ENCODE measurements at places on chromosomes 1 and 21.
A peak's percentile ranks its signal among the peaks of the same experiment; 100 is the strongest.

GRCh38 chr1:29237852-29238619 lies 1.7 kb downstream of the PTPRU start:
- no peak for DNase-seq

DNA sequence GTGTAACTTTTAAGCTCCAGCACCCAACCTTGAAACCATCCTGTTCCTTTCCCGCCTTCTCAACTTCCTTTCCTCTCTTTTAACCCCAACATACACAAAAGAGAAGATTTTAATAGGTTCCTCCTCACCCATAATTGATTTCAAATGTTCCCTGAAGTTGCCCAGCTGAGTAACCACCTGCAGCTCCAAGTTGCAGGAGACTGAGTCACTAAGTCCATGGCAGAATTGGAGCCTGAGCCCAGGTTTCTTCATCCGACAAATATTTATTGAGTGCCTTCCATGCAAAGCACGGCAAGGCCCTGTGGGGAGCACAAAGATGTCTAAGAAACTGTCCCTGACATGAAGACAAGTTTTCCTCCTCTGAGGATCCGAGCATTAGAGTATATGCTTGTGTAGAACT lies 97.7 kb downstream of the PAPPA2 start:
- DNase-seq = no peak

DNA sequence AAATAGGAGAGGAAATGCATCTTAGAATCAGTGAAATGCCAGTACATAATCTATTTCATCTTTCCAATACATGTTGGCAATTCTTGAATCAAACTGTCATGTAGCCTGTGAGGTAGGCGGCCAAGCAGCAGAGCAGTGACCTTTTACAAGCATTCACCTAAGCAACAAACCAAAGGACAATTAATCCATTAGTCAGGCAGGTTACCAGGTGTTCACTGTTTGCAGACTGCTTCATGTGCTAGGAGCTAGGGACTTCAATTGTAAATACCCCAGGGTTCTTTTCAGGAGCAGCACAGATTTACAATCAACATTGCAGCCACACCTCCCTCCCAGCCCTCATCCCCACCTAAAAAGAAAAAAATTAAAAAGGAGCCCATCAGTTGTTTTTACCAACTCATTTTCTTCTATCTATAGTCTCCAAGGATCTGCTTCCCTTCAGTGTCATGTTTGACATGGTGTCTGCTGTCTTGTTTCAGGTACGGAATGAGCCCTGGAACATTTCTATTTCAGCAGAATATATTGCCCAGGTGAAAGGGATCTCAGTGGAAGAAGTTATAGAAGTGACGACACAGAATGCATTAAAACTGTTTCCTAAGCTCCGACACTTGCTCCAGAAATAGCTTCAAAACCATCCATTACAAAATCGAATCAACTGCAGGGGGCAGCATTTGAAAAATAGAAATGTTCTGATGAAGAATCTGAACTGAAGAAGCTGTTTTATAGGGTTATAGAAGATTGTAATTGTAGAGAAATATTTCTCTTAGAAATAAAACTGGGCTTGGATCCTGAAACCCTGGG lies 23.0 kb downstream of the TATDN3 start:
- DNase-seq = peak; percentile 41

DNA sequence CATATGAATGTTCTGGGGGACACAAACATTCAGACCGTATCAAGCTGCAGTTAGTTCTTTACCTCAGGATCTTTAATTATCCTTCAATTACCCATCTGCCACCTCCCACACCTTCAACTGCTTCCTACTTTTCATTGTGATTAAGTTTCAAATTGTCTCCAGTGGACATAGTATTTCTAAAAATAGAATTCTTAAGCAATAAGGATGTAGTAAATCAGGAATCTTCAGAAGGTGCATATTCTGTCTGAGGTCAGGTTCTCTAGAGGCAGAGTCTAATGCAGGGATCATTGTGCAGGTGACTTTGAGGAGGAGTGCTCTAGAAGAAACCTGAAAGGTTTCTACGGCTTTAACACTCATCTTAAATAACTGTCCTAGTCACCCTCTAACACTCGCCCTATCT lies 102.6 kb upstream of the PPP2R5A start:
- no peak for DNase-seq

GRCh38 chr1:84541679-84542078 lies 32.6 kb downstream of the CTBS start:
- DNase-seq = no peak

DNA sequence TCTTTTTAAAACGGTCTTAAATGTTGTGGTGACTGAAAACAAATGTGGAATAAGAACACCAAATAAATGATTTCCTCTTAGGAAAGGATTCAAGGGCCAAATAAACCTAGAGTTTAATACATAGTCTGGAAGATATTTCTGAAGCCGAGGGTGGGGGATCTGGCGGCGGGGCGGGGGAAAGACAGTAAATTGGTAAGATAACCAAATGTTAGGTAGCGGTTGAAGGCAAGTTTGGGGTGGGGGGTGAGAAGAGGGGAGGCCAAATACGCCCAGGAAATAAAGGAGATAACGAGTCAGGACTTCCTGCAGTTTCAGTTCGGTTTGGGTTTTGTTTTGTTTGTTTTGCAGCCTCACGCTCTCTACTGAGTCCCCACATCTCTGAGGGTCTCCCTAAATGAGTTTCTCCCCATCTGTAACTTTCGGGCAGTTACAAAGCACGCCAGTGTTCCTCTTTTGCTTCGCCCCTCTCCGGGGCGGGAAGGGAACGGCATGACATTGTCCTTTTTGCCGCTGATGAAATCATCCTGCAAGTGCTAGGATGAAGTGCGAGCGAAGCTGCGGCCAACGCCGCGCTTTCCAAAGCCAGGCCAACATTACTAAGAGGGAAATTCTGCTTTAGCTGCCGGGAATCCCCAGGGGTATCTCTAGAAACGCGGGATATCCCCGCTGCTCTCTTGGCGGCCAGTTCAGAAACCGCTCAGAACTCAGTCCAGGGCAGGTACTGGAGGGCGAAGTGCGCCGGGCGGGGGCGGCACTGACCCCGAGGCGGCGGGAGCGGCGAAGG lies 844 bp downstream of the NIBAN1 start:
- DNase-seq = peak; percentile 16

DNA sequence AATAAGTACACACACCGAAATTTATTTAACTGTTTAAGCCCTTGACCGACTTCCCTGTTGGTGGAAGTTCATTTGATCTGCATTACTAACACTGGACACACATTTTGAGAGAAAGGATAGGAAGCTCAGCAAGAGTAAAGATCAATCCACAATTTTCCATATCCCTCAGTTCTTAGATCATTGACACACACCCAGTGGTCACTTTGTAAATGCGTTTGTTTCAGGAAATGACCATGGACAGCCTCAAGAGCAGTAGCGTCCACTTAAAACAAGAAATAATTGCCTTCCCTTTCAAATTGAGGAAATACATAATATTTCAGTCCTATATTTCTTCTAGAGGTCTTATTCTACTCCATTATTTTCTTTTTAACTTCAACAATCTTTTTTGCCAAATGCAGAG lies 511.5 kb upstream of the PTBP2 start:
- no peak for DNase-seq

DNA sequence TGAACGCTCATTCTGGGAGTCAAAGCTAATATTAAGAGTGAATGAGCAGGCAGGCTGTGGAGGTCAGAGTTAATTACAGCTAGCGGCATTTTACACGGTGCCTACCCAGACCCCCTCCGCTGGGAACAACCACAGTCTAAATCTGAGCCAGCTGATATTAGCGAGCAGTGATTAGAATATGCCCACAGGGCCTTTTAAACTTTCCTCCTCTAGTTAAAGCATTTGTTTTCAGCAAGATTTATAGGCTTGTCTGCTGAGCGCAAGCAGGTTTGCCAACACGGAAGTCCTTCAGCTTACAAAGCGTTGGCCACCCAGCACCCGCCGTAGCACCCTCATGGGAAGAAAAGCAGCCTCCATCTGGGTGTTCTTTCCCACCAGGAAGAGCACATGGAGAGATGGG lies 72.1 kb downstream of the LMX1A start:
- no peak for DNase-seq

DNA sequence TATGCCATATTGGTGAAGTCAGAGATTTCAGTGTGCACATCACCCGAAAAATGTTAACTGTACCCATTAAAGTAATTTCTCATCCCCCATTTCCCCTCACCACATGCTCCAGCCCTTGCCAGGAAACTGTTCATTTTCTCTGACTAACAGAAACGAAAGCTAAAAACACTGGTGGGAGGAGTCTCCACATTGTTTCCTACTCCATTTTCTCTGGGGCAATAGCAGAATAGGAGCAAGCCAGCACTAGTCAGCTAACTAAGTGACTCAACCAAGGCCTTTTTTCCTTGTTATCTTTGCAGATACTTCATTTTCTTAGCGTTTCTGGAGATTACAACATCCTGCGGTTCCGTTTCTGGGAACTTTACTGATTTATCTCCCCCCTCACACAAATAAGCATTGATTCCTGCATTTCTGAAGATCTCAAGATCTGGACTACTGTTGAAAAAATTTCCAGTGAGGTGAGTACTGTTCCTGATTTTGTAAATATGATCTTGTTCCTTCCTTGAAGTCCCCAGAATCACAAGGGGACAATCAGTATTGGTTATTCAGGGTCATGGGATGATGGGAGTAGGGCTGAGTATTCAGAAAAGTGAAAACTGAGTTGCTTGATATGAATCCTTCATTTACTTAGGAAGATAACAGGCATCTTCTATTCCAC lies at the start of gene IFI16:
IFI16 (plus strand) TSS at position 204 of the 658 bp plus-strand sequence. CDS start 4,774 bp downstream, outside the sequence.
- peak; percentile 5 for DNase-seq

- DNase-seq = no peak
Observed at GRCh38 chr1:79323239-79324025, 316.9 kb upstream of the ADGRL4 start.

DNA sequence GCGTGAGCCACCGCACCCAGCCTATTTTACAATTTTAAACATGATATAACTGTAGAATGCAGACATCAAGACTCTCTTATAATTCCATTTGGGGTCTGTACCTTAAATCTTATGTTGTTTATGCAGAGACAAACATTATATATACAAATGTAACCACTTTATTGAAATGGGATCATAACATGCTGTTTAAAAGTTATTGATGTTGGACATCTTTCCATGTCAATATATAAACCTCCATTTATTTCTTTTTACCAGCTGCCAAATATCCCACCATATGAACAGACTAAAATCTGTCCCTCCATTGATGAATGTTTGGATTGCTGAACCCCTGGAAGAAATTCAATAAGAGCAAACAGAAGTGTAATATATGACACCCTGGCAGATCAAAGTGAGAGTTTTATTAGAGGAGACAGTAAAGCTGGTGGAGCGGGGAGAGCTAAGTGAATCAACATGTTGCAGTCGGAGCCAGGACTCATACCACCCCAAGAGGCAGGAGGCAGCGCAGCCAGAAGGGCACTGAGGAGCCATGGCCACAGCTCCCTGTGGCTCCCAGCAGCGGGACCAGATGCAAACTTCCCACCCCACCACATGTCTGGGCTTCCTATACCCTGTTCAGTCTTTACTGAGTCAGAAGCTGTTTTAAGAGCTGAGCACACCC lies 4.7 kb upstream of the PCSK9 start:
- DNase-seq = no peak

DNA sequence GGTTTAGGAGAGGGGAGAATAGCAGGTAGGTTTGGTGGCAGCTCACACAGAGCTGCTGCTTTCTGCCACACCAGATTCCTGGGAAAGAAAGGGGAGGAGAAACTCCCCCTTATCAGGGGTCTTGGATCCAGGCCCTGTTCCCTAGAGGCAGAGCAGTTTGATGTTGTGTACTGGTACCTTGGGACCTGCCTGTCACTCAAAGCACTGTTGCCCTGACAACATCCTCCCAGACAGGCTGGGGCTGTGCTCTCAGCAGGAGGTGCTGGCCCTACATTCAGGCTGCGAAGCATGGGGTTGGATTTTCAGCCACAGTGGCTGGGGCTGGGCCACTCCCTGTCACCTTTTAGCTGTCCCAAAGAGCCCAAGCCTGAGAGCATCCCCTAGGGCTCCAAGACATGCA lies 188.0 kb downstream of the GRIK3 start:
- peak; percentile 32 for DNase-seq

- DNase-seq = no peak
Observed at GRCh38 chr1:165629151-165629550, 1.9 kb upstream of the MGST3 start.

DNA sequence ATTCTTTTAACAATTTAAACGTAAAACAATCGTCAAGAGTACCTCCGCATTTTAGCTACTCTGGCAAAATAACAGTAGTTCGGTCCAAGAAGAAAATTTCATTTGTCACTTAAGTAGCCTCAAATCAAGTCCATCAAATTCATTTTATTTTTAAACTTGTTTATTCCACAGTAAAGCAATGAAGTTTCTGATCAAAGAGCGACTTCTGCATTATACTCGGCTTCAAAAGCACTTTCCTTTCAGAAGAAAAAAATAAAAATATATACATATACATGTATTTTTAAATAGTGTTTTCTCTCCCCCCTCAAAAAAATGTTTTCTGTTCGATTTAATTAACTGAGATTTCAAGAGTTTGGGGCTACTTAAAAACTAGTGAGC lies 115.0 kb downstream of the RERE start:
- DNase-seq = no peak

DNA sequence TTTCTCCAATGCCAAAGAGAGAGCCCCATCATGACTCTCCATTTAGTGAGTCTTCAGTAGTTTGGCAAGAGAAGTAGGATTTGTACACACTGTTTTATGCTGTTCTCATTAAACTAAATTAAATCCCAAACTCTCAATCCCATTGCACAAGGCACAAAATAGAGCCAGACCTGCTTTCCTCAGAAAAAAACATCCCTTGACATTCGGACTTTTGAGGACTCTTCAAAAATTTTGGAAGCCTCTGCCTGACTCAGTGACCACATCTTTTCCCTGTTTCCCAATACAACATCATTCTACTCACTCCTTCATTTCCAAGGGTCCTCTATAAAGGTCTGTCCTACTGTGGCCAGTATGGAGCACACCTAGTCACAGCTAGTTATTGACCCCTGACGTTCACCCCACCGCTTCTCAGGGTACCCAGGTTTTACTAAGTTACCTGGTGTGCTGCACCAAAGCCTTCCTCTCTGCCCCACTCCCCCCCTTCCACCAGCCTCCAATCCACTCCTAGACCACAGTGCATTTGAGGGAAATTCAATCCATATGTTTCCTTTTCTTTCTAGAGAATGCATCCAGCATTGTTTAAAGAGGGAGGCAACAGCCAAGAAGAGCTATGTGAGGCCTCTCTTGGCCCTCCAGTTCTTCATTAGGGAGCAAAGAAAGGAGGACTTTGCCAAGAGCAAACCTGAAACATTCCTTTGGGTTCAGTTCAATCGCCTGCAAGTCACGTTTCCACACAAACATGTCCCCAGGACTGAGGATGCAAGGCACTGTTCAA lies 428.7 kb downstream of the PLPP3 start:
- no peak for DNase-seq

All from G401 (cell line).